ENCODE measurements at places on chromosomes 5 and 9.

DNA sequence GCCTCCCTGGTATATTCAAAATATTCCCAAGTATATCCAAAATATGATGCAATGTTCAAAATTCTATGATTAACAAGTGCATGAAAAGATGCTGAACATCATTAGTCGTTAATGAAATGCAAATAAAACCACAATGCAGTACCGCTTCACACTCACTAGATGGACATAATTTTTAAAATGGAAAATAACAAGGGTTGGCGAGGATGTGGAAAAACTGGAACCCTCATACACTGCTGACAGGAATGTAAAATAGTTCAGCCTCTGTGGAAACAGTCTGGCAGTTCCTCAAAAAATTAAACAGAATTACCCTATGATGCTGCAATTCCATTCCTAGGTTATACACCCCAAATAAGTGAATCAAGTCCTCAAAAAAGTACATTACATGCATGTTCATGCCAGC, 36.1 kb upstream of the MYOT start:
- DNase-seq: no peak

- DNase-seq: no peak
Measured at GRCh38 chr5:128537221-128537999, 635 bp downstream of the FBN2 start.

GRCh38 chr9:11915699-11916098, 777.5 kb upstream of the TYRP1 start:
- DNase-seq: no peak

DNA sequence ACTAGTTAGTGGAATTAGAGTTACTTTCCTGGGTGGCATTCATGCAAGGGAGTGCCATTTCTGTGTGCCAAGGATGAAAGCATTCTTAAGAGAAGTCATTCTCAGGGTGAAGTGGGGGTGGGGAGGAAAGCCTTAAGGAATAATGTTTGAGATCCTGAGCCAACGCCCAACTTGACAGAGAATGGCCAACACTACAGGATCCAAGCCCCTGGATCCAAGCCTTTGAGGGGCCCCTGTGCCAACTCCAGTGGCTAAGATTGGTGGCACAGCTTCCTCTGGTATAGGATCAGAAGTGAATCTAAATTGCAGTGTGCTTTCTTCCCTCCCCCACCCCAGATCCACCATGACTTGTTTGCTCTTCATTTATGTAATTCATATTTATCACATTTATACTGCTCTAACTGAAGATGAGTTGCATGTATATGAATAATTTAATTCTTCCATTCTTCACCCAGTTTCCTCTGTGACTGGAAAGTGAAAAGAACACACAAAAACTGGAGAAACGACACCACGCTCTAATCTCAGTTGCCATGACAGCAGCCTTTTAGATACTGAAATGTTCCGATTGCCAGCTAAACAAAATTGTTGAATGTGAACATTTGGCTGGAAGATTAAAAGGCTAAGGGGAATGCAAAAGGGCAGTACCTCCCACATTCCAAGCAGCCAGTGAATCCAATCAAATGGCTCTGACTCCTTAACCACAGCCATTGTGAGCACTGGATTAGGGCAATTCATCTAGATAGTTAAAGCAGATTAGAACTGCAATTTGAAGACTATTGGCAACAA, 4.5 kb downstream of the ZNF608 start:
- no peak for DNase-seq

- no peak for DNase-seq
Measured at GRCh38 chr9:90970608-90971007, 169.0 kb downstream of the SYK start.

- DNase-seq: no peak
Measured at GRCh38 chr5:153658149-153658548, 167.7 kb downstream of the GRIA1 start.

- no peak for DNase-seq
Measured at GRCh38 chr9:79210541-79211243, 361.1 kb upstream of the TLE4 start.

DNA sequence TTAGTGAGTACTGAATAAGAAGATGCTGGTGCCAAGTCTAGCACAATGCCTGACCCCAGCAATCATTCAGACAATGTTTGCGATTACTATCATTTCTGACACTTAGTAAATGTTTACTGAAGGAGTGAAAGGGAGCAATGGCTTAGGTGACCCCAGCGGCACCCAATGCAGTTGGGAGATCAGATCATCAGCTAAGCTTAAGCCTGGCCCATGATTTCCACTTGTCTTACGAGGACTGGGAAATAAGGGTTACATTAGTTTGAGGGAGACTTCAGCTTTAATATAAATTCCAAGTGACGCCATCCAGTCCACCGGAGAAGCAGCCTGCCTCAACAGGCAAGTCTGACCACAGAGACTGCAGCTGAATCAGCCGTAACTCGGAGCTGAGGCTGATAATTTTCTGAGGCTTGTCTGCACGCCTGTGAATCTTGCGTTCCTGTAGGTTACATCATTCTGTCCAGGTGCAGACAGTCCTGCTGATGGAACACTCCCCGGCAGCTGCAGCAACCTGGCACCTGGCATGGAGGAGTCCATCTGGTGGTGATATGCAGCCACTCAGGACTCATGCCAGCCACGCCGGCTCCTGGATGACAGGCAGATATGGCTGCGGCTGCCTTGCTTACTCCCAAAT, 34.9 kb upstream of the FGF1 start:
- no peak for DNase-seq

GRCh38 chr9:20271723-20272122, 350.6 kb downstream of the MLLT3 start:
- DNase-seq: no peak

GRCh38 chr9:1722404-1722803, 292.7 kb upstream of the SMARCA2 start:
- no peak for DNase-seq

DNA sequence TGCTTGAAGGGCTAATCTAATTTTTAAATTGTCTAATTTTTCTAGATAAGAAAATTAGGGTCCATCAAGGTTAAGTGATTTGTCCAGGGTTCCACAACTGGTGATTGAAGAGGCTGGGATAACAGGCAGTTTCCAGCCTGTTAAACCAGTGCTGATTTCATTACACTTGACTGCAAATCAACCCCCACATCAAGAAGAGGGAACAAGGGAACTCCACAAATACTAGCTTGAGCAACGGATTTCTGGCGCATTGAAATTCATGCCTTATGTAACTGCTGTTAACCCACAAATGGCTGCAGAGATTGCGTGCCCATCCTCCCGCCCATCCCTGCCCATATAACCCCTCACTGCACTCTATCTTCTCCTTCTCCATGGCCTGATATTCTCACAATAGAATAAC, 10.0 kb downstream of the PLPPR1 start:
- DNase-seq: no peak

- DNase-seq: peak; percentile 42
Measured at GRCh38 chr9:137029058-137029936, 1.3 kb upstream of the ABCA2 start.

- DNase-seq: no peak
Measured at GRCh38 chr9:29800821-29801220, 2227.5 kb upstream of the C9orf72 start.

- DNase-seq: no peak
Measured at GRCh38 chr5:53942724-53943123, 367.6 kb downstream of the ARL15 start.

DNA sequence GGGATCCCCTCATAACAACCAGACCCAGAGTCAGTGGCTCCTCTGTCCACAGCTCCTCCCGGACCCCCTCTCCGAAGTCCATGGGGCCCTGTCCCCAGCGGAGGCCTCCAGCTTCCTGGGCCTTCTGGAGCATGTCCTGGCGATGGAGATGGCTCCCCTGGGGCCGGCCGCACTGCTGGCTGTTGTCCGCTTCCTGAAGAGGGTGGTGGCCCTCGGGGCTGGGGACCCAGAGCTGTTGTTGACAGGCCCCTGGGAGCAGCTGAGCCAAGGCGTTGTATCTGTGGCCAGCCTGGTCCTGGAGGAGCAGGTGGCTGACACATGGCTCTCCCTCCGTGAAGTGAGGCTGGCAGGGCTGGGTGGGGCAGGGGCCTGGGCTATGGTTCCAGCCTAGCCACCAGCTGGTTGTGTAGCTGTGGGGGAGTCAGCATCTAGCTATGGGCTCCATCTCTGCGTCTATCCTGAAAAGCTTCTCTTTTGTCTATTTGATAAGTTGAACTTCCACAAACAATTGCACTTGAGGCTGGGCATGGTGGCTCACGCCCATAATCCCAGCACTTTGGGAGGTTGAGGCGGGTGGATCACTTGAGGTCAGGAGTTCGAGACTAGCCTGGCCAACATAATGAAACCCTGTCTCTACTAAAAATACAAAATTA, 4.7 kb downstream of the ADGRD2 start:
- DNase-seq: no peak

GRCh38 chr5:21919414-21920022, 933.6 kb downstream of the CDH12 start:
- peak; percentile 1 for DNase-seq

- DNase-seq: no peak
Measured at GRCh38 chr9:131727795-131728545, 11.9 kb downstream of the RAPGEF1 start.

GRCh38 chr5:15014809-15015208, 143.2 kb upstream of the ANKH start:
- no peak for DNase-seq

GRCh38 chr9:95207403-95207802, 110.1 kb downstream of the FANCC start:
- no peak for DNase-seq

DNA sequence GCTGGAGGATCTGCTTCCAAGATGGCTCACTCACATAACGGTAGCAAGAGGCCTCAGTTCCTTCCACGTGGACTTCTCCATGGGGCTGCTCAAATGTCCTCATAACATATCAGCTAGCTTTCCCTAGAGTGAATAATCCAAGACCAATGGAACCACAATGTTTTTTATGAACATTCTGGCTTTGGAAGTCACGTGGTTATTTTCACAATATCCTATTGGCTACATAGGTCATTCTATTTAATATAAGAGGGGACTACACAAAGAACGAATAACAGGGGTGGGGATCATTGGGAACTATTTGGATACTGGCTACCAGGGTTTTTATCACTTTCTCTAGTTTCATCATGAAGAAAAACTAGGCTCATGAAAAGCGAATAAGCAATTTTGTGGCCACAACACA, 81.4 kb downstream of the ZNF622 start:
- no peak for DNase-seq

- no peak for DNase-seq
Measured at GRCh38 chr9:135422341-135422944, 57.1 kb upstream of the PPP1R26 start.

GRCh38 chr5:892394-893136, at the start of the genes BRD9 and TRIP13:
Gene BRD9, minus strand, starts transcription at chr5:892801. Its CDS starts 144 bp downstream, at chr5:892657.
Gene TRIP13, plus strand, starts transcription at chr5:892884. Its CDS starts 115 bp downstream, at chr5:892999.
- peak; percentile 82 for DNase-seq

- no peak for DNase-seq
Measured at GRCh38 chr9:98432134-98432533, 176.7 kb upstream of the TBC1D2 start.

GRCh38 chr9:68546596-68547390, 6.1 kb upstream of the TMEM252 start:
- no peak for DNase-seq

DNA sequence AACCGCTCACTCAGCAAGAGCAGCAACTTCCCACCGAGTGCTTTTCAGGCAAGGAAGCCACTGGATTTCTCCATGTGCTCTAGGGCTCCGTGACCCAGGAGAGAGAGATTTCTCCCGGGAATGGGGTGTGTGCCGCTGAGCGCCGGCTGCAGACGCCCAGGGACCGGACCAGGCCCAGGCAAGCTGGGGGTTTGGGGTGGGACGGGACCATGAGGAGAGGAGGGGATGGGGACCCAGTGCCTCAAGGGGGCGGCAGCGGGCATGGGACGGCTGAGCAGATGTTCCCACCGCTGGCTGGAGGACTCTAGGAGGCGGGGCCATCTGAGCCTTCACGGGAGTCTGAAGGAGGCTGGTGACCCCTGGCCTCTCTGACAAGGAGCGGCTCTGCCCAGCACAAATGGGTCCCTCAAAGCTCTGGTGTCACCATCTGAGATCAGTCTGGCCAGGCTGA, 8.5 kb downstream of the LCN9 start:
- no peak for DNase-seq

DNA sequence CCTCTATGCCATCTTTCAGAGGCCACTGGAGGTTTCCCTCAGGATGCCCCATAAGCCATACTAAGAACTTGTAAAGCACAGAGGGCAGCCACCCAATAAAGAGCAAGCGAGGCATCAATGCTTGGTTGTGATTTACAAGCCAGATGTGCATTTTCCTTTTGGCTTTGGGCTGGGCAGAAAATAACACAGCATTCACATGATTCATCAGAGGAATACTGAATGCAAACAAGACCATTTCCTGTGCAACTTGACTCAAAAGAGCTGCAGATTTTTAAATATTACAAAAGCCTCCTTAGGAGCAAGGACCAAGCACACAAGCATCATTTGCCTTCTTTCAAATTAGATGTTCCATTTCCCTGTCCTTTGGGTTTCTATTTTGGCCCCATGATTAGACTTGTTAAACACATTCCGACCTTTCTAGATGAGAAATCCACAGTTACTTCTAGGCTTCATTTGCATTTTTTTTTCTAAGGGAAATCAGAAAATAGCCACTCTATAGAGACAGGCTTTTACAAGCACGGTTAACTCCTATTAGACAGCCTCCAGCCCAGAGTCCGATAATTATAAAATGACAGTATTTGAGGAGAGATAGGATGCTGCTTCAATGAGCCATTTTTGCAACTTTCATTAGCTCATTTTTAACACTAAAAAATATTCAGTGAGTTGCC, 207.8 kb downstream of the SEMA5A start:
- no peak for DNase-seq

GRCh38 chr5:142531977-142532780, 153.7 kb downstream of the FGF1 start:
- no peak for DNase-seq

- no peak for DNase-seq
Measured at GRCh38 chr9:134359493-134360179, 33.4 kb downstream of the RXRA start.

DNA sequence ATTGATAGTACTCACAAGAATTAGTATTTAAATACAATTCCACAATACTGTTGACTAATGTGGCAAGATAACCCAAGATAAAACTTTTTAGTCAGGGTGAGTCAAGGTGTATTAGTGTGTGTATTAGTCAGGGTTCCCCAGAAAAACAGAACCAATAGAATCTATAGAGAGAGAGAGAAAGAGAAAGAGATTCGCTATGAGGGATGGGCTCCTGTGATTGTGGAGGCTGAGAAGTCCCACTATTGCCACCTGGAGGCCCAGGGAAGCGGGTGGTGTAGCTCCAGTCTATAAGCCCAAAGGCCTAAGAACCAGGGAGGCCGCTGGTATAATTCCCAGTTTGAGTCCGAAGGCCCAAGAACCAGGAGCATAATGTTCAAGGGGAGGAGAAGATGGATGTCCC, 10.0 kb upstream of the SHISAL2B start:
- DNase-seq: no peak

DNA sequence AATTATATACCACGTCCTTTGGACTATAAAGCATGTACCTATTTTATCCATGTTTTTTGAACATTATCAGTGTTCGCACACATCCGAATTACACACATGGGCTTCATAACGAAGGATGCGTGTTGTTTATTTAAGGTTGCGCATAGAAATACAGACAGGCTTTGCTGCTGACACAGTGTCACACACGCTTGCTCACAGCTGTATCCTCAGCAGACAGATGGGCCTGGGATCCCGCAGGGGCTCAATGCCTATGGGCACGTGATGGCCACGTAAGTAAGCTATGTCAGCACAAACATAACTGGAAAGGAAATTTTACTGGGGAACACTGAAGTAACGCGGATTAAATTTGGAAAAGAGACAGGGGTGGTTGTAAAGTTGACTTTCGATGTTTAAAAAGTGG, 76.6 kb downstream of the OTULIN start:
- DNase-seq: no peak

Data from stimulated activated CD4-positive, alpha-beta T cell treated with anti-CD3 and anti-CD28 coated beads, Interleukin-12 subunit alpha, Interleukin-12 subunit beta, amount 100 ng/mL, for 48 hours (primary cell).